Progenitor cell of endocrine pancreas (in vitro differentiated cells): ENCODE measurements at places on chromosomes 1 and 21. TPM values are rescaled to one million over a fixed set of nuclear protein-coding genes. Genes with fewer than 3 reads are reported as not detected.

The FAM131C gene
- 1.2 and 1.6 TPM in 2 replicates for total RNA-seq

- DNase-seq = peak; percentile 37
These were observed 30.5 kb downstream of the MROH7 start for GRCh38 chr1:54671985-54672608.

DNA sequence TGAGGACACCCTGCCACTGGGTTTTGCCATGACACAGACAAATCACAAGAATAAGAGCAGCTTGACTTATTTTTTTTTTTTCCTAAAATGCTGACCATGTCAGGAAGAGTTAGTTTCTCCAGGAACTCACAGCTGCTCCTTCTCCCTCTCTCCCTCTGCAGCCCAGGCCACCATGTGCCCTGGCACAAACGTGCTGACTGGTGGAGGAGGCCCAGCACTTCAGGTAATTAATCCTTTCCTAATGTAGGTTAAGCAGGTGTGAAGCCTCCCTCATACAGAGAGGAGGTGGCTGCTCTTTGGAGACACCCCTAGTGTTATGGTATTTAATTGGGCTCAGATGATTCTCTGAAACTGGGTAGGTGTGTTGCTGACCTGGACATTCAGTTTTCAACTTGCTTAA, 129.8 kb upstream of the USH2A start:
- DNase-seq = no peak

- no peak for DNase-seq
These were observed 23.7 kb downstream of the CAMK1G start for GRCh38 chr1:209607102-209607794.

DNA sequence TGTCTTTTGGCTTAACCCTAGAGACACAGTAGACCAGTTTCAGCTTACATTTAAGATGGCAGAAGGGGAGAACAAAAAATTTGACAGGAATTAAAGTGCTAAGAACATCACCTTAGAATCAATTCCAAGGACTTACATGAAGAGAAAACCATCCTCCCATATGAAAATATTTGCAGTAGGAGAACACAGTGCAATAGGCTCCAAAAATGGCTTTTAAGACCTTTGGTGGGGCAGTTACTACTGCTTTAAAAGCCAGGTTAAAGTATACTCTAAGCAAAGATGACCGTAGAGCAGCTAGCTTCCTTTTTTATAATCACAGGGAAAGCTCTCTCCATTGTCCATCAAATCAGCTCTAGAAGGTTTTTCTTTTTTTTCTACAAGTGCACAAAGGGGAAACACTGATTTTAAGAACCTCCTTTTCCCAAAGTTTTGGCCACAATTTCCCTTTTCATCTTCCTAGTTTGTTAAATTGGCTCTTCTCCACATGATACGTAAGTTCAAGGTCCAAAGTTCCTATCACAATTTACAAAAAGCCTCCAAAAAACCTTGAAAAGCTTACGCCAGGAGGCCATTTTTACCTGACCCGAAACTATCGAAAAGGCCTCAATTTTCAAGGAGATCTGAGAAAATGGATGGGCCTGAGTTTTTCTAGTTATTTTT, 3.3 kb downstream of the TXNIP start:
- no peak for DNase-seq
